ENCODE measurements at places on chromosomes 4 and X.

DNA sequence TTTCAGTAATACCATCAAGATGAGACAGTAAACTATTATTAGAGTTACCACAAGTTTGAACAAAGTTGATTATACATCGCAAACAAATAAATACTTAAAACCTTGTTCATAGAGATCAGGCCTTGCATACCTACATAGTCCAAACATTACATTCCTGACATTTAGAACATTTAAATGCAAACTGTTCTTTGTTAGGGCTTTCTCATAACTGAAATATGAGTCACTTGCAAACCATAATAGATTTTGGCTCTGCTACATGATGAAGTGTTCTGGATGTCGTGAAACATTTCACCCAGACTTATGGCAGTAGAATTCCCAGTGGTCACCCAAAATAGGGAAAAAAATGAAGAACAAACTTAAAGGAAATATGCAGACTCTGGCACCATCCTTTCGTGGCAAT lies 75.0 kb downstream of the FAT4 start:
- DNase-seq = no peak

DNA sequence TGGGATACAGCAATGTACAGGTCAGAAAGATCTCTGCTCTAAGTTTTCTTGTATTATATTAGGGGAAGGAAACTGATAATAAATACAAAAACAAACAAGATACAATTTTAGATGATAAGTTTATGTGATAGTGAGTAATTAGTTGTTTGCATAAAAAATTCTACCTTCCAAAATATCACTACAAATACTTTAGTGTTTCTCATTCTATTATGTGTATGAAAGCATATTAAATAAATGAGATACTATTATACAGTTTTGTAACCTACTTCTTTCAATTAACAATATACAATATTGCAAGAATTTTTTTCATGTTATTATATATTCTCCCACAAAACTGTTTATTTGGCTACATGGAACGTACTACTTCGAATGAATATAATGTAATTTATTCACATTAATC lies 4.2 kb upstream of the FGF2 start:
- DNase-seq = no peak

GRCh38 chr4:115720611-115721010 lies 607.2 kb upstream of the NDST4 start:
- DNase-seq = no peak

DNA sequence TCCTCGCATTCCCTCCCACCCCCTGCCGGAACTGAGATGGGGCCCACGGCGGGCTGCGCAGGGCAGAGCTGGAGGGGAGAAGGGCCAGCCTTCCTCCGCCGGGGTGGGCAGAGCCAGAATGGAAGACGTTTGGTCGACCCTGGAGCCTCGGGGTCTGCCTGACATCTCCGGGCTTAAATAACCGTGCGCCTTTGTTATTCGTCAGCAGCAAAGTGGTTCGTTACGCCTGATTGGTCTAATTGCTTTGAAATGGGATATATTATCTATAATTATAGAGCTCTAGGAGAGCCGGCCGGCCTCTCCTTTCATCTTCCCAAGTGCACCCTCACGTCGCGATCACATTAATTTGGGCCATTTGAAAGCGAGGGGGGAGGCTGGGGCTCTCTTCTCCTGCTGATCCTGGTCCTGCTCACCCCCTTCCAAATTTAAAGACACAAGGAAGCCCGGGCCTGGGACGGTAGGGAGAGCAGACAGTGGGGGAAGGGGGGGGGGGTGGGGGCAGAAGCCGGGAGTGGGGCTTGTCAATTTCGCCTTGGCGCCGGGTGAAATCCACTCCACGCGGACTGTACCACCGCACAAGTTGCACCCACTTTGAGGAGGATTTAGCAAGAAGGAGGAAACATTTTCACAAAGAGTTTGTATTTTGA lies 4.7 kb upstream of the MSX1 start:
- no peak for DNase-seq

GRCh38 chr4:15714646-15715435 lies 12.0 kb downstream of the BST1 start:
- no peak for DNase-seq

GRCh38 chrX:137684591-137684990 lies 118.7 kb downstream of the ZIC3 start:
- DNase-seq = no peak

DNA sequence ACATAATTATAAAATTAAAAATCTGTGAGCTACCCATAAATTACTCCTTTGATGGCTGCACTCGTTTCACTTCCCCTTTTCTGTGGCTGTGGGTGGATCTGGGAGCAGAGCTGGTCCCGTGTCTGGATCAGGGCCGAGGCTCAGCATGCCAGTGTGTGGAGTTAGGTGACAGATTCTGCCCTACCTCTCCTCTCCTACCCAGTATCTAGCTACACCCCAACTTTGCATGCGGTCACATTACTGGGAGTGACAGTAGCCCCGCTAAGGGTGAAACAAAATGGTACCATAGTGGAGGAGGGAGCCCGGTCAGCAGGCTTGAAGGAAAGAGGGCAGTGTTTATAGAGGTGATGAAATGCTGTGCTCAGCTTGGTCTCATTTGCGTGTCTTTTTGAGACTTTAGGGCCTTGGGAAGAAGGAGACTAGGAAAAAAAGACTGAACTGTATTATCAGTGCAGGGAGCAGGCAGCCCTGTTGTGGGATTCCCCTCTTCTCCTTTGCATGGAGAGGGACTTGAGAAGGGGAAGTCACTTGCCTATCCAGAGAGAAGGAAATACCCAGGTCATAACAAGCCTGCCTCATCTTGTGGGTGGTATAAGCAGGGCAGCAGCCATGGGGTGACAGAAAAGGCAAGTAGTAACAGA lies 48.4 kb downstream of the ARHGAP10 start:
- no peak for DNase-seq

DNA sequence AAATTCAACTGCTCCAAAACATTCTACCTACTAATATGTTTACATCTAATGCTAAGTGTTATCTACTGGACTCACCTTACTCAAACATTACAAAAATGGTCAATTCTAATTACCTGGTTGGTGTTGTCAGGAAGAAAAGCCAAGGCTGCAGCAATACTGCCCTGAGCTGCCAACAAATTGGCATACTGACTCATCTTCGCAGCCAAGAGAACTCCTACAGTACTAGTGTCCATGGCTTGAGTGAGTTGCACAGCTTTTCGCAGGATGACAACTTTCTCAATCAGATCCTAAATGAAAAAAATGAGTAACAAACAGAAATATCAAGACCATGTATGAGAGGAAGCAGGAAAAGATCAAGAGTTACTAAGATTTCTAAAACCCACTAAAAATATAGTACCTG lies 39.6 kb downstream of the SEC31A start:
- DNase-seq = no peak

GRCh38 chr4:3262208-3263052 lies 13.5 kb downstream of the MSANTD1 start:
- DNase-seq = no peak

- no peak for DNase-seq
Observed at GRCh38 chr4:108762559-108763225, at the start of gene ETNPPL. TSS of gene ETNPPL (minus strand) at chr4:108763053. CDS start at chr4:108762898, 155 bp downstream.

DNA sequence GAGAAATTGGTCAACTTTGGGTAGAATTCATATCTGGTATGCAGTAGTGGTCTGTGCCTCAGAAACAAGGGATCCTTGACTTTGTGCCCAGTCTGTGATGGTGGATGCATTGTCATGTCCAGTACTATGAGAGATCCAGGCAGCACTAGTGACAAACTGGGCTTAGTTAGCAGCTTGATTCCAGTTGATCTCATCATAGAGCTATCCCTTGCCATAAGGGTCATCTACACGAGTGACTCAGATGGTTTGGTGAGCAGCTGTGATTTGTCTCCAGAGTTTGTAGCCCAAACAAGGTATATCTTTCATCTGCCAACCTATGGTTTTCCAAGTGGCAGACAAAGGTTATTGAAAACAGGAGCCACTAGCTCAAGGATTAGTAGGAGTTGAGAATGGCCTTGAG lies 298.8 kb downstream of the GBA3 start:
- DNase-seq = no peak

GRCh38 chr4:107719207-107719921 lies 670 bp downstream of the PAPSS1 start:
- DNase-seq = no peak

GRCh38 chr4:77044461-77045150 lies 31.2 kb downstream of the CCNI start:
- DNase-seq = no peak

DNA sequence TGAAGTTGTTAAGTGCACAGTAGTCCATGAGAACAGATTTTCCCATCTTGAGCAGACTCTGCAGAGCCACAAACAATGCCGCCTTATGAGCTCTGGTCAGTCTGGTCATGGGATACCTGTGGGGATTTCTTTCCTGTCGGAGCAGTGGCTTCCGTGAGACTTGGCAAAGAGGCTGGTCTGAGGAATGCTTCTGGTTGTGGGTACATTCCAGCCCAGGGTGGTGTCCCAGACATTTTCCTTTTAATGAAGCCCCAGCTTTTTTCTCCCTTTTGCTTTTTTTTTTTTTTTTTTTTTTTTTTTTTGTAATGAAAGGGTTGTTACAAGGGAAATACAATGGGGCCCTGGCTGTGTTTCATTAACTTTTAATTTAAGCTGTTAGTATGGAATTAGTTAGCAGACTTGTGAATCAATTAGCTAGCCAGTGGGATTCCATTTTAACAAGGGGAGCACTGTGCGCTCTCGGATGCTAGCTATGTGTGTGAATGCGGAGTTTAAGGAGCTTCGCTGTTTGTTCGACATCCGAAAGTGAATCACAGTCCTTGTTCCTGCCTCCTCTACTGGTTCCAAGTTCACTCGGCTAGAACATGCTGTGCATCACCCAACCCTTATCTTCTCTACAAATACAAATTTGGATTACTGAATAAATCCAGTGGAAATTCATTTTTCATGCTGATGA lies 225.1 kb downstream of the CBR4 start:
- DNase-seq = no peak

GRCh38 chr4:7313347-7313811 lies 121.0 kb downstream of the SORCS2 start:
- DNase-seq = no peak

- DNase-seq = no peak
Observed at GRCh38 chr4:189858435-189858834, 82.2 kb upstream of the FRG1 start.

DNA sequence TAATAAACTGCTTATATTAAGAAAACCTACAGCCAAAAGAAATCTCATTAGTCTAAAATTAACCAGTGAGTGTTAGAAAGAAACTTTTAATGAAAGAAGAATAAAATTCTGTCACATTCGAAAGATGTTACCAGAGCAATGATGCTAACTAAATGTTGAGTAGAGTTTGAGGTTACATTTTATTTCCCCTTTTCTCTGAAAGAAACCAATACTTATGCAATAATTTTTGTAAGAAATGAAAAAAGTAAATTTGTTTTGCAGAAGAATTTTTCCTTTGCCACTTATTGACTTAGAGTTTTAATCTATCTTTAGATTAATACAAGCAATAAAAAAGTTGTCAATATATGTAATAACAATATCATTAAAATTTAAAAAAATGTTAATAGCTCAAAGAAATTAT lies 574.0 kb upstream of the GALNTL6 start:
- DNase-seq = no peak

DNA sequence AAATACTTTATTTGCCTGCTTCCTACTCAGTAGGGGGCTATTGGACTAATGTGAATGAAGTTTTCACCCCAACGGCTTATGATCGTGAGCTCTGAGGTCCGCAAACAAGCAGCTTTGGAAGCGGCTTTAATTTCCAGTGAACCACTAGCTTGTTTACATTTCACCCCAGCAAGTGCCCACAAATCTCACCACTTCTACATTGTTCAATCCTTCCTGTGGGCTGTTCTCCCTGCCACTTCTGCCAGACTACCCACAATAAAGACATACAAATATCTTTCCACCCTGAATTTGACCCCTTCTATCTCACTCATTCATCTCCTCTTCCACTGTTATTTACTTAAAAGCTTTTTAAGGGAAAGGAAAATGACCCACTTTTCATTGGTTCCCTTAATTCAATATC lies 98.0 kb downstream of the CDS1 start:
- no peak for DNase-seq

DNA sequence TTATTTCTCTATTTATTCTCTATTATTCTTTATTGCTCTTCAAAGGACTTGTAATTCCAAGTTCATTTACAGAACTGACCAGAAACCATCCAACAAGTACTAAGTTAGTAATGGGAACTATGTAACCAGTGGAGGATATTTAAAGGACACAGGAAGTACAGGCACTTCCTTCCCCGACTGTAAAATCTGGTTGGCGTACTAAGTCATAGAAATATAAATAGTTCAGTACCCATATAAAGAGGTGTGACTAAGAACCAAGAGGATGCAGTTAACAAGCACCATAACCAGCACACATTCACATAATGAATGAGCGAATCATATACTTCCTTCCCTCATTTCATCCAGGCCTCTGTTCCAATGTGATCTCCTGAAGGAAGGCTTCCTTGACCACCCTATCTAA lies 3.6 kb upstream of the EIF4E start:
- no peak for DNase-seq

DNA sequence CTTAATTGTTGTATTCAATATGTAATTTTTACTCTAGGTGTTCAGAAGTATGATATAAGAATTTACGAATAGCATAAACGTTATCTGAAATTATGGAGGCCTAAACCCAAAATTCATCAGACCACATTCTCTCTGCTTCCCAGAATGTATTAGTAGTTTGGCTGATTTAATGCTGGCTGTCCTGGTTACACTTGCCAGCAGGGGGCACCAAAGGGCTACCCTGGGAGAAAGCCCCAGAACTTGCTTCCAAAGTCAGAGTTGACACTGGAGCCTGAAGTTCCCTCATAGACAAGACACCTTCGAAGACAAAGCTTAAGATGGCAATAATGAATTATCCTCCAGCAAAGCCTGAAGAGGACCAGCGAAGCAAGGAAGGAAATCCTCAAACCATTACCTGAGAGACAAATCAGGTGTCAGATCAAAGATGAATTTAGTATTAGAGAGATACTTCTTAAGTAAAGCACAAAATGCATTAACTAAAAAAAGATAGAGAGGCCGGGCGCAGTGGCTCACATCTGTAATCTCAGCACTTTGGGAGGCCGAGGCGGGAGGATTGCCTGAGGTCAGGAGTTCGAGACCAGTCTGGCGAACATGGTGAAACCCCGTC lies 11.3 kb upstream of the ANOS1 start:
- DNase-seq = no peak

GRCh38 chrX:23666282-23666681 lies 1.0 kb upstream of the PRDX4 start:
- no peak for DNase-seq

GRCh38 chr4:178026999-178027398 lies 584.8 kb upstream of the AGA start:
- no peak for DNase-seq

DNA sequence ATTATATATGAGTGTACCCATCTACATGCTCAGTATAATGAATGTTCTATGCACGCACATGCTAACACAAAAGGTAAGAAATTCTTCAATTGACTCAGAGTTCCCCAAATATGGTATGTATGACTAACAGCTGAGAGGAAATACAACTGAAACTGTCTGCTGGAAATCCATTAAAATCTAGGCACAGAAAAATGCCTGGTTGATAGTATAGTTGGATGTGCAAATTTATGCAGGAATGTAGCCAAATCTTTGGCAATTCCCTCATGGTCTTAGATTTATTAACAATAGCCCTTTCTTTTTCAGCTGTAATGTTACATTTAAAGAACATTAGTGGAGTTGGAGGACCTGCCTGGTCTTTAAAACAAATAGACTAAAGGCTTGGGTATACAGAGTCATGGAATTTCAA lies 5.5 kb downstream of the CAMK2D start:
- no peak for DNase-seq

- DNase-seq = no peak
Observed at GRCh38 chr4:110808351-110808878, 185.5 kb upstream of the PITX2 start.

Measured in SK-N-MC (cell line).